SIG-M5 (cell line): ENCODE measurements at places on chromosomes 3 and 15.

DNA sequence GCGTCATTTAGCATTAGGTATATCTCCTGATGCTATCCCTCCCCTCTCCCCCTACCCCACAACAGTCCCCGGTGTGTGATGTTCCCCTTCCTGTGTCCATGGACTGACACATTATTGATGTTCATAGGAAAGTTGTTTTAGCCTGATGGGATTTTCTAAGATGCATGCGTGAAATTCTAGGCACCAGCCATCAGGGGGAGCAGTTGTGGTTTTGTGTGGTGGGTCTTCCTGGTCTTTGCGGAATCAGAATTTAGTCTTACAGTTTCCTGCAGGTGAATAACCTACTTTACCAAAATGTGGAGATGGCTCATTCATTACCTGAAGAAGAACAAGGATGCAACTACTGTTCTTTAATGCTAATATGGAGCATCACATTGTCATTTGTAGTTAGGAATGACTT is 455.0 kb upstream of the THBS1 start:
- DNase-seq, result no peak

GRCh38 chr15:74316141-74316540 is 51.3 kb downstream of the CYP11A1 start:
- no peak for DNase-seq

GRCh38 chr3:171978390-171978789 is 61.0 kb upstream of the FNDC3B start:
- no peak for DNase-seq

DNA sequence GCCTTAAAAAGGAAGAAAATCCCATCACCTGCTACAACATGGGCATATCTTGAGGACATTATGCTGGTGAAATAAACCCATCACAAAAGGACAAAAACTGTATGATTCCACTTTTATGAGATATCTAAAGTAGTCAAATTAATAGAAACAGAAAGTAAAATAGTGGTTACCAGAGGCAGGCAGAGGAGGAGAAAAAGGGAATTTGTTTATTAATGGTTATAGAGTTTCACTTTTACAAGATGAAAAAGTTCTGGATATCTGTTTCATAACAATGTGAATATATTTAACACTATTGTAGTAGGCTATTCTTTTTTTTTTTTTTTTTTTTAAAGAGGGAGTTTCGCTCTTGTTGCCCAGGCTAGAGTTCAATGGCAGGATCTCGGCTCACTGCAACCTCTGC is 40.4 kb downstream of the DPH3 start:
- no peak for DNase-seq
